Kidney (tissue), 22 donors: ENCODE measurements at places on chromosomes 4 and X.
A peak's percentile ranks its signal among the peaks of the same experiment; 100 is the strongest.

DNA sequence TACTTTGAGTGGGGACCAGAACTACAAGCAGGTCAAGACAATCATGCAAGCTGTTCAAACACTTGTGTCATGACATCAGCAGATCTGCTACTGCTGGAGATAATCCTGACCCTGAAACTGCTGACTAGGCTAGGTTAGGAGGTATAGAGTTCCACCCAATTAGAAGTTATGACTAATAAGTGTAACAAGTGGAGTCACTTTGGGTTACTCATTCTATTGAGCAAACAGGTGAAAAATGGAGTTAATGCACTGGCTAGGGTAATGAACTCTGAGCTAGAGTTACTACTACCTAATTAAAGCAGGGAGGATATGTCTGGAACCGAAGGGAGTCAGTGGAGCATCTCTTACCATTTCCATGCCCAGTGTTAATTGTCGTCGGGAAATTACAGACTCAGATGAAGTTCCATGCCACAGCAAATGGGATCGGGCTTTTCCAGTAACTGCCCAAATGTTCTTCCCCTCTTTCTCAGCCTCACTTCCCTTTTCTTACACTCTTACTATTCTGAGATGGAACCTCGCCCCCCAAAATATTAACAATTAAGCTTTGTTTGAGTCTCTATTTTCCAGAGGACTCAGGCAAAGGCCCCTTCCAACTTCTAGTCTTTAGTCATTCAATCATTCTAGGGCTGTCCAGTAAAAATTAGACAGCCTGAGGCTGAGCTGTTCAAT lies 19.8 kb upstream of the MANBA start:
- no peaks in the 10 kb centered on the region for H3K4me1 ChIP-seq
- H3K27me3 ChIP-seq = no peaks in the 10 kb centered on the region
- H3K4me3 ChIP-seq = no peak overlapping the region
- no peaks in the 10 kb centered on the region for H3K36me3 ChIP-seq
- H3K27ac ChIP-seq = no peak overlapping the region

- no peak for DNase-seq
- H3K4me3 ChIP-seq = no peak overlapping the region
- no peak overlapping the region for H3K27ac ChIP-seq
- H3K4me1 ChIP-seq = no peaks in the 10 kb centered on the region
Observed at GRCh38 chr4:166121897-166122296, 248.9 kb downstream of the TLL1 start.

- H3K4me1 ChIP-seq = no peaks in the 10 kb centered on the region
- no peak overlapping the region for H3K4me3 ChIP-seq
- H3K36me3 ChIP-seq = no peaks in the 10 kb centered on the region
- no peaks in the 10 kb centered on the region for H3K27me3 ChIP-seq
- no peak for DNase-seq
Observed at GRCh38 chr4:17284323-17285175, 227.3 kb downstream of the QDPR start.

GRCh38 chr4:97013711-97014110 lies 1129.6 kb downstream of the STPG2 start:
- H3K27ac ChIP-seq = no peak overlapping the region
- peak; percentile 62 for DNase-seq
- no peak overlapping the region for H3K4me3 ChIP-seq
- H3K4me1 ChIP-seq = no peaks in the 10 kb centered on the region
- H3K36me3 ChIP-seq = no peaks in the 10 kb centered on the region
- no peaks in the 10 kb centered on the region for H3K27me3 ChIP-seq
